ENCODE measurements at places on chromosomes 12 and 14. TPM values are rescaled to one million over a fixed set of nuclear protein-coding genes. Genes with fewer than 3 reads are reported as not detected.

DNA sequence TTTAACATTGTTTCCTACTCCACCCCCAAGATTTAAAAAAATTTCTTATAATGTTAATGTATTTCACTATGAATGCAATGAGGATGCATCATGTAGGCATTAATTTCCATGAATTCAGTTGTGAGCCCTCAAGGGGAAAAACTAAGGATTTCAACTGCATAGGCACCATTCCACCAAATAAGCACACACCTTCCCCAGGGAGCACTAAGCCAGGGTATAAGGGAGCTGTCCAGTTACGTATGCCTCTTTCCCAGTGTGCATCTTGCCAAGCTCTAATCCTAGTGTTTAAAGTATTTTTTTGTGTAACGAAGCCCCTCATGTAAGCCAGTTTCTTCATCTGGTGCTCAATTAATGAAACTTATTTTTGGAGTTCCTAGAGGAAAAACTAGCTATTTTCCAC is 6.6 kb downstream of the FERMT2 start:
- no peaks in the 10 kb centered on the region for H3K27me3 ChIP-seq
- no peaks in the 10 kb centered on the region for H3K36me3 ChIP-seq
- H3K4me1 ChIP-seq = peaks cover 13% of the 10 kb centered on the region
- no peak for DNase-seq
- H3K27ac ChIP-seq = no peak overlapping the region

DNA sequence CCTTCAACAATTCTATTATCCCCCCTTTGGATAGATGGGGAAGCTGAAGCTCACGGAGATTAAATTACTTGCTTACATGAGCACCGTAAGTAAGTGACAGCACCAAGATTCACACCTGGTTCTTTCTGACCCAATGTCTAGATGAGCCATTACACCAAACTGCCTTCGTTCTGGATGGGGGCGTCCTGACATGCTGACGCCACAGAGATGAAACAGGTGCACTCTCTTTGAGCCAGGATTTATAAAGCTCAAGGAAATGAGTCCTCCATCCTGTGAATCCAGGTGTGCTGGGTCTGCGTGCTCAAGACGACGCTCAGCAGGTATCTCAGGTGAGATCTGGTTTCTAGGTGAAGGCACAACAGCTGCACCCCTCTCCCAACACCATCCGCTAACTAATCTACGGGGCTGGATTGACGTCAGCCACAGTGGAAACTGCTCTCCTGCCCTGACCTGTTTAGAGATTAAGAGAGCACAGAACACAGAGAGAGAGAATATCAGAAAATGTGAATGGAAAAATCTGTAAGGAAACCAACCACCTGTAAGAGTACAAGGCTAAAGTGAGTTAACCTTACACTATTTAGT is 61.6 kb downstream of the KSR2 start:
- H3K27me3 ChIP-seq = no peaks in the 10 kb centered on the region
- H3K36me3 ChIP-seq = no peaks in the 10 kb centered on the region
- no peak overlapping the region for H3K4me3 ChIP-seq
- no peaks in the 10 kb centered on the region for H3K4me1 ChIP-seq
- no peak for DNase-seq

DNA sequence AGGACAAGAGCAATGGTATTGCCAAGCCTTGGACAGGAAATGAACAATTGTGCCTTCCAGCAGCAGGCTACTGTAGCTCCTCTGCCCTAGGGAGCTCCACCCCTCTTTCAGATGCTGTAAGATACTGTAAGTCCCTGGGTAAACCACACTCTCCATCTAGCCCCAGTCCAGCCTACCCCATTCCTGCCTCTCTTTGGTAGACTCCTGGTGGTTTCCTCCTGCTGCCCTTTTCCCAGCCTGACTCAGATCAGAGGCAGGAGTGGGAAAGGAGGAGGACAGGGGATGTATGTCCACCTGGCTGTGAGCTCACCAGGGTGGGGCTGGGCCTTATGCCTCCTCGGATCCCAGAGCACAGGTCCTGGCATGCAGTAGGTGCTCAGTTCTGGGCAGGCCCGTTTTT is 174.6 kb downstream of the ESRRB start:
- H3K27ac ChIP-seq = no peak overlapping the region
- H3K4me1 ChIP-seq = no peaks in the 10 kb centered on the region
- DNase-seq = no peak
- no peak overlapping the region for H3K4me3 ChIP-seq
- no peaks in the 10 kb centered on the region for H3K27me3 ChIP-seq

GRCh38 chr12:57090490-57090889 is 1.6 kb downstream of the NAB2 start:
- DNase-seq = no peak
- peaks cover 20% of the 10 kb centered on the region for H3K4me1 ChIP-seq
- H3K4me3 ChIP-seq = peak overlapping the region; percentile 21
- no peaks in the 10 kb centered on the region for H3K27me3 ChIP-seq
- peaks cover 26% of the 10 kb centered on the region for H3K36me3 ChIP-seq
- no peak overlapping the region for H3K27ac ChIP-seq

DNA sequence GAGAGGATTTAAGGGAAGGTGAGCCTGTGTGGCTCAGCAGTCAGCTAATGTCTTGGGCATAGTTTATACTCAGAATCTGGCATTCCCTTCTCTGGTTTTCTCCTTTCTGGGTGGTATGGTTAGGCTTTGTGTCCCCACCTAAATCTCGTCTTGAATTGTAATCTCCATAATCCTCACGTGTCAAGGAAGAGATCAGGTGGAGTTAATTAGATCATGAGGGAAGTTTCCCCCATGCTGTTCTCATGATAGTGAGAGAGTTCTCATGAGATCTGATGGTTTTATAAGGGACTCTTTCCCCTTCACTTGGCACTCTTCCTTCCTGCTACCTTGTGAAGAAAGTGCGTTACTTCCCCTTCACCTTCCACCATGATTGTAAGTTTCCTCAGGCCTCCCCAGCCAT is 169.8 kb upstream of the PELI2 start:
- H3K27ac ChIP-seq = no peak overlapping the region
- no peak overlapping the region for H3K4me3 ChIP-seq
- peaks cover 4% of the 10 kb centered on the region for H3K27me3 ChIP-seq

Gene SLCO1B1
- not detected for total RNA-seq

Gene SLC2A3
- total RNA-seq = 25.7 TPM

Gene BEGAIN
- 0.46 TPM for total RNA-seq

Gene KLRB1
- total RNA-seq = not detected
